Cardiac septum (tissue), 1 donor: ENCODE measurements at places on chromosomes 1 and 21. TPM values are rescaled to one million over a fixed set of nuclear protein-coding genes. Genes with fewer than 3 reads are reported as not detected.
A peak's percentile ranks its signal among the peaks of the same experiment; 100 is the strongest.

GRCh38 chr1:222583079-222583478, 6.7 kb downstream of the TAF1A start:
- no peak for DNase-seq

GRCh38 chr21:19914028-19914427, 1084.2 kb upstream of the NCAM2 start:
- no peak for DNase-seq

DNA sequence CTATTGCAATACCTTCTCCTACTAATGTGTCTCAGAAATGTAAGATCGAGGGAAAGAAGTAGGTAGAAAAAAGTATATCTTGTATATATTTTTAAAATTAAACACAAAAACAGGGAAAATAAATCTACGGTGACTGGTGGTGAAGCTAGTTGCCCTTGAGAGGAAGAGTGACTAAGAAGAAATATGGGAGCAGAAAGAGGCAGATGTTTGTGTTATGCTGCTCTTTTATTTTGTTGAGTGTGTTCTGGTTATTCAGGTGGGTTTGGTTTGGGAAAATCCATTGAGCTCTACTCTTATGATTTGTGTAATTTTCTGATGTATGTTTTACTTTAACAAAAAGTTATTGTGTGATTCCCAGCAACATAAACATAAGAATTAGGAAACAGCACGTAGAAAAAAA, 444.9 kb upstream of the B3GALT2 start:
- no peak for DNase-seq

DNA sequence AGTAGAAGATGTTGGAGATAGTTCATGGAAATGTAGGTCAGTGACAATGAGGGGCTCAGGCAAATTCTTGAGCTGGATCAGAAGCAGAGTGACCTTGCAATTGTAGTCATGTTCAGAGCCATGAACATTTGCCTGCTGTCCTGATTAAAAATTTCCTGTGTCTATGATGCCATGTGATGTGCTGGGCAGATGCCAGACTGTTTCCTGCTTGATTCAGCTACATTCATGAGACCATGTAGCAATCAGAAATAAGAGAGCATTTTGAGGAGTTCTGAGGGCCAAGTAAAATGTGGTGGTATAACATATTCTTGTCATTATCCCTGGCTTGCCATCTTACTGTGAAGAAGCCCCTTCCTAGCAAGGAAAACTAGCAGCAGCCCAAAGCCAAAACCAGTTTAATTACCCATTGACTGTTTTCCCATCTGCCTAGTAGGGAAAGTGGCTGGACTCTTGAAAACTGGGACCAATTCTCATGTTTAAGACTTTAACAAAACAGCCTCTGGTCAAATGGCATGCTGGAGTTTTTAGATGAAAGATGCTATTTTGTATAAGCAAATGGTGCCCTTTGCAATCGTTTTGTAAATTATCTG, 118.3 kb downstream of the NOS1AP start:
- no peak for DNase-seq

- no peak for DNase-seq
These were observed 8.1 kb downstream of the DNM3 start for GRCh38 chr1:171849245-171849898.

- DNase-seq: no peak
These were observed 114.7 kb downstream of the ACTL8 start for GRCh38 chr1:17869815-17870214.

- no peak for DNase-seq
These were observed 35.4 kb downstream of the AK2 start for GRCh38 chr1:33001282-33001681.

DNA sequence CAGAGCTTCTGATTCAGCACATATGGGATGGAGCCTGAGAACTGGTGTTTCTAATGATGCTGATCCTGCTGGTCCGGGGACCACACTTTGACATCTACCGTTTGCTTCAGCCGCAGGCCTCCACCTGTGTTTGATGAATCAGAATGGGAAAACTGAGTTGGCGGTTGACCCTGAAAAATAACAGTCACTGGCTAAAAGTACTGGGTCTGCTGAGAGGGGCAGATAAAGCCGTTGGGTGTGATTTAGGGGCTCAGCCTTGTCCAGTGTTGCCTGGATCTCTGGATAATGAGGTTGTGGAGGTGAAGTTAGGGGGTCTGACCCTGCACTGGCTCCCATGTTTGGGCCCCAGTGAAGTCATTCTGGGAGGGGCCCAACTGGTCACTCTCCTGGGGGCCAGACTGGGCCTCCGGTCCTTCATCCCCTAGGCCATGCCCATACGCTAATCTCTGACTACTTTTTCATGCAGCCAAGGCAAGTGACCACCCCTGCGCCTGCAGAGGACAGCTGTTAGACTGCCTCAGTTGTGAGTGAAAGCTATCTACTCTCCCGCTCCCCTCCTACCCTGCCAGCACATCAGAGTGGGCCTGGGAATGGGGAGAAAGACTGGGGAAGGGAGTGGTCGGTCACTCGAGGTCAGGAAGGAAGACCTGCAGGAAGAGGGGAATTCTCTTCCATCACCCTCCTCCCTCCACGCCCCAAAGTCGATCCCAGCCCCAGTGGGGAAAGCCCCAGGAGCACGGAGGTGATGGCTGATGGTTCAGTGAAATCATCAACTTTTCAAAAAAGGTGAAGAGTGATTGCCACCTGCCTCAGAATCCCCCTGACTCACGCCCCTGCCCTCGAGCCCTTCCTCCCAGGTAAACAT, 27.7 kb downstream of the VASH2 start:
- no peak for DNase-seq

DNA sequence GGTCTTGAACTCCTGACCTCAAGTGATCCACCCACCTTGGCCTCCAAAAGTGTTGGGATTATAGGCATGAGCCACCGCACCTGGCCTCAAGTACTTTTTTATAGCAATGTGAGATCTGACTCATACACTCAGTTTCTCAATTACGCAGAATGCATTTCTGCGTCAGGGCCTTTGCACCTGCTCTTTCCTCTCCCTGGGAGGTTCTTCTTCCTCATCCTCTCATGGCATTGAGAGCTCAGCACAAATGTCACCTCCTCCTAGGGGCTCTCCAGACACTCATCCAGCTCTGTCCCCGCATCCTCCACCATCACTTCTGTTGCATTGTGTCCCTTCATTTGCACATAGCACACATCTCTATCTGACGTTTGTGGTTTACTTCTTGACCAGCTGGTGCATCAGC, 418.8 kb downstream of the PTPRU start:
- no peak for DNase-seq

- no peak for DNase-seq
These were observed 210.7 kb upstream of the TMPRSS15 start for GRCh38 chr21:18614303-18614702.

DNA sequence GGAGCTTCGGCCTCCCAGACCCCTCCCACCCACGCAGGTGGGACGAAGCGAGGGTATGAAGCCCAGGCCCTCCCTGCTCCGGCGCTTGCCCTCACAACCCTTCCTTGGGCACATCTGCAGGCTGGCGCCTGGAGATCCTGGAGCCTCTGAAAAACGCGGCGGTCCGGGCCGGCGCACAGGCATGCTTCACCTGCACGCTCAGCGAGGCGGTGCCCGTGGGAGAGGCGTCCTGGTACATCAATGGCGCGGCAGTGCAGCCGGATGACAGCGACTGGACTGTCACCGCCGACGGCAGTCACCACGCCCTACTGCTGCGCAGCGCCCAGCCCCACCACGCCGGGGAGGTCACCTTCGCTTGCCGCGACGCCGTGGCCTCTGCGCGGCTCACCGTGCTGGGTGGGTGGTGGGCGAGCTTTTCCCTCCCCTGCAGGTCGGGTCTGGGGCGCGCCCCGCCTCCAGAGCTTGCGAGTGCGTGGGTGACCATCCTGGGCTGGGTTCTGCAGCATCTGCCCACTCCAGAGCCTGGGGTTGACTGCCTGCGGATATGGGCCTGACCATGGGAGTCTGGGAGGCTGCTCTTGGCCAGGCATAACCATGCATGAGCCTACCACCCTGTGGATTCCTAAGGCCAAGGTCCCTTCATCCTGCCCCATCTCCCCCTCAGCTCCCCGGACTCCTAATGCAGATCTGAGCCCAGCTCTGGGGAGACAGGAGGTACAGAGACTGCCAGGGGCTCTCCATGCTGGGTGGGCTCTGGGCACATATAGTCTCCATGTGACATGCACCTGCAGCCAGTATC, 89.8 kb downstream of the TRIM11 start:
- peak; percentile 76 for DNase-seq

GRCh38 chr1:168958562-168959289, 147.8 kb upstream of the ATP1B1 start:
- no peak for DNase-seq

- peak; percentile 86 for DNase-seq
These were observed 7.4 kb downstream of the CD48 start for GRCh38 chr1:160704250-160704649.

- DNase-seq: no peak
These were observed 40.2 kb upstream of the CAMTA1 start for GRCh38 chr1:6745073-6745472.

DNA sequence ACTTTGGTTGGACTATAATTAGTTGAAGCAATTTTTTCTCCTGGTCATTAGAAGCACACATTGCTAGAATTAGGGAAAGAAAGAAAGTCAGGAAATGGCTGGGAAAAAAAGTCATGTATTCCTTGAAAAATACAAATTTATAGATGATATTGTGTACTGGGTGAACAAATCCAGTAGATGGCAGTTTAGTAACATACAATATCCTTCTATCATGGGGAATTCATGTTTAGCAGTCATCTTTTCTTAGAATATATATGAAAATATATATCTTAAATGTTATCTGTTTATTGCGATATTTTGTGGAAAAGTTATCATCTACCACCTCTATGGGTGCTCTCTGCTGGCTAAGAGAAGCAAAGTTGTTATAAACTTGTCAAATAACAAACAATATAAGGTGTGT, 13.1 kb upstream of the ZRANB2 start:
- no peak for DNase-seq

- no peak for DNase-seq
These were observed 6.9 kb upstream of the ADAR start for GRCh38 chr1:154614901-154615300.

DNA sequence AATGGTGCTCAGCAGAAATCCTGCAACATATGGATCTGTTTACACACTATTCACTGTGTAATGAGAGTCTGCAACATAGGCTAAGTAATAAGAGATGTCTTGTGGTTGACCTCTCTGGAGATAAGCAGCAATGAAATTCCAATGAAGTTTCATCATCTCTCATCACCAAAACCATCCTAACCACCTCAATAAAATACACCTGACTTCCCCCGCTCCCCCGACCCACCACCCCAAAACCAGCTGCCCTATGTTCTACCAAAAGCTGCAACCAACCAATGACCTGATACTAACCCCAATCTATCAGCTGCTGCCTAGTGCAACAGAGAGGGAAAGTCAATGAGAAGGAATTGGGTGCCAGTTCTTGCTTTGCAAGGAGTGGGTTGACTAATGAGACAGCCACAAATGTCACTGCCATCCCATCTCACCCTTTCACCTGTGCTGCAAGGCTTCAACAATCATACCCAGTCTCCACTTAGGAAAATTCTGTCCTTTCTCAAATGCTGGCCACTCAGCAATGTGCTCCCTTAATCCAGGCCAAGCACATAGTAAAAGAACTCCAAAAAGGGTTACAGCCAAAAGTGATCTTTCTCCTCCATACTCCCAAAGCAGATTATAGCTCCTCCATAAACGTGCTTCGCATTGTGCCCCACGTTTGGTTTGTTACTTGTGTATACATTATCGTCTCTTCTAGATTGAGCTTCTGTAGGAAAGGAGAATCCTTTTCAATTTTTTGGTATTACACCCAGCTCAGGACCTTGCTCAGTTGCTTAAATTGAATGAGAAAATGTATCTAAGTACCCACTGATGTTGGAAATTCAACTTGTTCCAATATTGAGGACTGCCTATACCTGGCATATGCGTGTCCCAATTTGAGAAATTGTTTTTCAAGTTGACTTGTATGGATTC, 29.0 kb downstream of the MRPL39 start:
- DNase-seq: no peak

- DNase-seq: no peak
These were observed 51.1 kb downstream of the LACTBL1 start for GRCh38 chr1:22921452-22922126.

DNA sequence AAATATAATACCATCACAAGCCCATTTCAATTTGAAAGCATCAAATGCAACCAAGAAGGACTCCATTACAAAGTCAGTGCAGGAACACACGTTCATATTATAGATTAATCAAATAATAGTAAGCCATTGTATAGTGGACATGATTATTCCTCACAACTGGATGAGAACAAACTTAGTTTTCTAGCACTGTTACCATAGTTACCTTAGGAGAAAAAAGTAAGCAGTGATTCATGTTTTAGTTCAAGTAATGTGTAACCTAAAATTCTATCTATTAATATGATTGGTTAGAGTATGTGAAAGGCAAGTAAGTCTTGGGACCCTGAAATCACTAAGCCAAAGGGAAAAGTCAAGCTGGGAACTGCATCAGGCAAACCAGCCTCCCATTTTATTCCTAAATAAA, 15.2 kb downstream of the SSX2IP start:
- DNase-seq: no peak

GRCh38 chr1:2644171-2644570, 11.4 kb upstream of the MMEL1 start:
- DNase-seq: peak; percentile 57

- no peak for DNase-seq
These were observed 49.3 kb downstream of the CFH start for GRCh38 chr1:196701144-196701543.

DNA sequence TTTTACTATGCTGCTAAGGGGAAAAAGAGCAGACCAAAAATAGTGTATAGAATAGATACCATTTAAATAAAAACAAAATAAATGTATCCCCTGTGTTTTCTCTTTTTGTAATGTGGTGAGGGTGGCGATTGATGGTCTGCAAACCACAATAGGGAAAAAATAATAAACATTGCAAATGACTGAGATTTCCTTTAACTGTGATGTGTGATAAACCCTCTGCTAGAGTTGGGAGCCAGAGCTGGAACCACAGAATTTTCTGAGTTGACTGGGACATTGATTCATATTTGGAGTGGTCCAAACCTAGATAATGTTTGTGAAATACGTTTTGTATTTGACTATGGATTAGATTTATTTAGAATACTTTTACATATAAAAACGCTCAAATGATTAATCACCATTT, 70.6 kb upstream of the PTGFR start:
- DNase-seq: no peak

DNA sequence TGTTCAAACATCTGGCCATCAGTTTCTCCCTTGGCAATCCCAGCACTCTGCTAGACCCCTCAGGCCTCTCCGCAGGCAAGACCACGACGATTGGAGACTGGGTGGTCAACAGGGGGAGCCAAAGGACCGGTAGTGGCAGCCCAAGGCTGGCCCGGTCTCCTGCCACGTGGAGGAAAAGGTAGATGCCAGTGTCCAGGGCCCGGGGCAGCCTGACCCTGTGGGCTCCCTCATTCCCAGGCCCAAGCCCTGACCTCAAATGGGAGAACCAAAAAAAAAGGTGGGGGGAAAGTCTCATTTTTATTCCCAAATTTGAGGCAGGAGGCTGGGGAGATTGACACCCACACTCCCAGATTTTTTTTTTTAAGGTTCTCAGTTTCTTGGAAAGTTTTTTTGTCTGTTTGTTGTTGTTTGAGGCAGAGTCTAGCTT, 24.8 kb downstream of the S100A6 start:
- DNase-seq: peak; percentile 91

Gene KRTAP20-2
- not detected for total RNA-seq

Gene GPR52
- total RNA-seq: 4.3 TPM

Gene SPSB1
- total RNA-seq: 12.9 TPM

Gene TRNP1
- 42.2 TPM for total RNA-seq

Gene BARHL2
- total RNA-seq: not detected

Gene OR2L3
- total RNA-seq: not detected

Gene DIRAS3
- total RNA-seq: 37.8 TPM

Gene TAS1R1
- total RNA-seq: not detected

Gene TMED5
- total RNA-seq: 42.2 TPM

Gene SPATA21
- not detected for total RNA-seq

Gene FMOD
- 66.0 TPM for total RNA-seq

Gene SOAT1
- 9.8 TPM for total RNA-seq

Gene NHLH1
- not detected for total RNA-seq

Gene PACC1
- 1.8 TPM for total RNA-seq

Gene COG2
- total RNA-seq: 19.4 TPM
